ENCODE measurements at places on chromosomes 6 and 20.
A peak's percentile ranks its signal among the peaks of the same experiment; 100 is the strongest.

DNA sequence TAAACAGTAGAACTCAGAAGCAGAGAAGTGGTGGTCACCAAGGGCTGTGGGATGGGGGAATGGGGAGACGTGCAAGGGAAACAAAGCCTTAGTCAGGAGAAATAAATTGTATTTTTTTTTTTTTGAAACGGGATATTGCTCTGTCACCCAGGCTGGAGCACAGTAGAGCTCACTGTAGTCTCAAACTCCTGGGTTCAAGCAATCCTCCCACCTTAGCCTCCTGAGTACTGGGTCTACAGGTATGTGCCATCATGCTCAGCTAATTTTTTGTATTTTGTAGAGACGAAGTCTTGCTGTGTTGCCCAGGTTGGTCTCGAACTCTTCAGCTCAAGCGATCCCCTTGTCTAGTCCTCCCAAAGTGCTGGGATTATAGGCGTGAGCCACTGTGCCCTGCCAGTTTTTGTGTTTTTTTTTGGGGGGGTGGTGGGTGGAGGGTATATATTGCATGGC lies 3.4 kb downstream of the HSPA1B start:
- DNase-seq = peak; percentile 0

DNA sequence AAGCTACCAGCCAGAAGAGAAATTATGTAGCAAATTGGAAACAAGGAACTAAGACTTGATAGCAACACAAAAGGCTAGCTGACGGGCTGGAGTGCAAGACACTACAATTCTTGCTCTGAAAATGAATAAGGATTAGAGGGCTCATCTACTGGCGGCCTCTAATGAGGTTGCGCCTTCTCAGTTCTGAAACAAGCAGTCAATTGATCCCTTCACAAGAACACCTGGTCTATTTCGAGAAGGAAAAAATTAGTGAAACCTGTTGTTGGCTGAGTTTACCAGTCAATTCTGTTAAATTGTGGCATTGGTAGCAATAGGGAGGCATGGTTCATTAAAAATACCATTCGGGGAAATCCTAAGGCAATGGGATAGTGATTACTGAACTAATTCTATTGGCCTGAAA lies 74.8 kb upstream of the JARID2 start:
- no peak for DNase-seq

DNA sequence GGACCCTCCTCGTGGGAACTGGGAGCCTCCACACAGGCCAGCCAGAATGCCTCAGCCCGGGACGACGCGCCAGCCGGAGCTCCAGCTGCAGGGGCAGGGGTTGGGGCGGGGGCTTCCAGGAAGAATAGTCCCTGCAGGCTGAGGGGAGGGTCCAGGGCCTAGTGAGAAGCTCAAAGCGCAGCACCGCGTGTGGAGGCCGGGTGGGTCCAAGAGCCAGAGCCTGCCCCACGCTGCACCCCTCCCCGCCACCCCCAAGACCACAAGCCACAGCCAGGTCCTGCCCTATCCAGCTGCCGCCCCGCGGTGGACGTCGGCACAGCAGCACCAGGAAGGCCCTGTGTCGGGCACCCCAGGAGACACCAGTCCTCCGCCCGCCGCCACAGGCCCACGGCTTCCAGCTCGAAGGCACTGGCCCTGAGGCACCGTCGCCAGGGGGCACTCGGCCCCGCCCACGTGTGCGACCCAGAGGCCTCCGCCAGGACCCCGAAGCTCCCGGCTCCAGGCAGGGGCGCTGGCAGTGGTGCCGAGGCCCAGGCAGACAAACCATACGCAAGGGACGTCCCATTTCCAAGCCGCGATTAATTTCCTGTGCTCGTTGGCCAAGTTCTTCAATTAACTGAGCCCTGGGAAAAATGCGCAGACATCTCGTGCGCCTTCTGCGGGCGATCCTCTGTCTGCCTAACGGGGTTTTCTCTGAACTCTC lies 19.5 kb downstream of the KCNQ2 start:
- DNase-seq = no peak

GRCh38 chr6:34511214-34511914 lies 44.8 kb downstream of the SPDEF start:
- DNase-seq = peak; percentile 1

- no peak for DNase-seq
Observed at GRCh38 chr6:104227508-104227907, 632.2 kb downstream of the HACE1 start.

DNA sequence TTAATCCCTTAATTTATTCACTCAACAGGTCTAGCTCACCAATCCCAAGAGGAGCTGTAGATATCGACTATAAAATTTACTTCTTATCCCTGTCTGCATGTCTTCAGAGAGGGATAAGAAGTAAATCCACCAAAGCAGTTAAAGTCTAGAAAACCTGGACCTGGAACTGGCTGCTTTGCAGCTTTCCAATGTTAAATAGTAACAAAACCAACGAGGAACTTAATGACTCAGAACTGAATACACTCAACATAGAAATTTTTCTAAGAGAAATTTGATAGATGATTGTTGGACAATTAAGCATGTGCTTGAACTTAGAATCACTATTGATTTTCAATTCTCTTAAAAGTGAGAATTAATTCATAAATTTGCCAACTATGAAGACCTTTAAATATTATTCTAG lies 11.5 kb upstream of the TMEM244 start:
- no peak for DNase-seq

Data from lower lobe of right lung (tissue), 2 donors.